ENCODE measurements at places on chromosomes 2 and 18. TPM values are rescaled to one million over a fixed set of nuclear protein-coding genes. Genes with fewer than 3 reads are reported as not detected.

Gene SCN9A
- 1.1 TPM for total RNA-seq

Gene GPR155
- 16.3 TPM for total RNA-seq

Gene TUBA4B
- total RNA-seq = not detected

Gene METTL4
- 7.7 TPM for total RNA-seq

Gene SLC5A7
- 0.12 TPM for total RNA-seq

Gene MALL
- total RNA-seq = 8.0 TPM

Gene ANKRD36
- total RNA-seq = 3.2 TPM

Gene SMAD2
- 88.1 TPM for total RNA-seq

Gene PECR
- 3.0 TPM for total RNA-seq

- DNase-seq = no peak
Observed at GRCh38 chr18:9787036-9787435, 78.9 kb downstream of the RAB31 start.

GRCh38 chr18:27235218-27235870, 50.2 kb upstream of the CHST9 start:
- DNase-seq = no peak

GRCh38 chr2:227447606-227448005, 24.4 kb upstream of the AGFG1 start:
- no peak for DNase-seq

GRCh38 chr2:45483997-45484396, 127.1 kb downstream of the SRBD1 start:
- no peak for DNase-seq

- DNase-seq = no peak
Observed at GRCh38 chr2:231243866-231244265, 45.4 kb downstream of the ARMC9 start.

- no peak for DNase-seq
Observed at GRCh38 chr2:1976112-1976511, 231.8 kb upstream of the PXDN start.

GRCh38 chr2:26174691-26175465, 2.0 kb downstream of the GAREM2 start:
- DNase-seq = peak; percentile 33

GRCh38 chr2:211981451-211981850, 557.2 kb downstream of the ERBB4 start:
- no peak for DNase-seq

DNA sequence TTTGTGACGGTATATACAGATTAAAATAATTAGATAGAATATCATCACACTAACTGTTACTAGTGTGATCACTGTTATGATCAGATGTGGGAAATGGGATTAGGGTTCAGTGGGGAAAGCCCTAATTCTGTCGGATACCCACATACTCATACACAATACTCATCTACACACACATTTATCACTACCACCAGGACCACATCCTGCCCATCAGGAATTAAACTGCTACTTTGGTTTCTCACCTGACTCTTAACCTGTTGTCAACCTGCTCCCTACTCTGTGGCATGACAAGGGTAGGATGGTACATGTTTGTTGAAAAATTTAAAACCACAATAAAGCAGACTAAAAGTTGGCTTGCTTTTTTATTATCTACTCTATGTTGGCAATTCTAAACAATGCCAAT, 24.8 kb upstream of the CYP26B1 start:
- DNase-seq = no peak

DNA sequence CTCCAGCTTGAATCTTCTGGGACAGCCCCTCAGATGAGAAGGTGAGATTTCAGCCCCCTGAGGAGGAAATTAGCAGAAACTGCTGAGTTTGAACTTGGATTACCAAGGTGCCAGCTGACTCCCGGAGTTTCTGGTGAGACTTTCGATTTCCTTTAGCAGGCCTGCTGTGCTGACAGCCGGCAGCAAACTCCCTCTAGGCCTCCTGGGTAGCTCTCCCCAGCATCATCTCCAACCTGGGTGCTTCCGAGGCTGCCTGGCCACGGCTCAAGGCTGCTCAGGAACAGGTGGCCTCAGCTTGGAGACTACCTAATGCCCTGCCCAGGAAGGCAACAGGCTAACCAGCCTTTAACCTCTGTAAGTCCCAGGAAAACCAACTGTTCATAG, 16.5 kb downstream of the SDC1 start:
- no peak for DNase-seq

DNA sequence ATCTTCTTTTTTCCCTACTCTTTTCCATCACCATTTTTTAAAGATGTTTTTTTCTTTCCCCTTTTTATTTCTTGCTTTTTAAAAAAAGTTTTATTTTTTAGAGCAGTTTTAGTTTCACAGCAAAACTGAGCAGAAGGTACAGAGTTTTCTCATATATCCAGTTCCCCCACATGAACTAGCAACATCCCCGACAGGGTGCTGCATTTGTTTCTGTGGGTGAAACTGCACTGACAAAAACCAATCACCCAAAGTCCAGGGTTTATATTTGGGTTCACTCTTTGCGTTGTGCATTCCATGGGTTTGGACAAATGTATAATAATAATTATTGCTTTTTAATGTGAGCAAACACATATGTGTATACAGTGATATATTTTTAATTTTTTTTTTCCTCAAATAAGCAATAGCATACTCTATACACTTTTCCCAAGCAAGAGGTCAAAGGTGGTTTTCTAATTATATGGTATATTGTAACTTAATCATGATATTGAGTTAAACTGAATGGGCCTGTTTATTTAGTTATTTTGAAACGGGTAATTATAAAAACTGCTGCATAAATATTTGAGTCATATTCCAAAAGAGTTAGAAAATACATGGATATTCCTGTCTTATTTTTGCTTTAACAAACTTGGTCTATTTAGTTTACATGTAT, 50.3 kb downstream of the NCK2 start:
- no peak for DNase-seq

- no peak for DNase-seq
Observed at GRCh38 chr18:41761333-41762018, 193.6 kb upstream of the PIK3C3 start.

DNA sequence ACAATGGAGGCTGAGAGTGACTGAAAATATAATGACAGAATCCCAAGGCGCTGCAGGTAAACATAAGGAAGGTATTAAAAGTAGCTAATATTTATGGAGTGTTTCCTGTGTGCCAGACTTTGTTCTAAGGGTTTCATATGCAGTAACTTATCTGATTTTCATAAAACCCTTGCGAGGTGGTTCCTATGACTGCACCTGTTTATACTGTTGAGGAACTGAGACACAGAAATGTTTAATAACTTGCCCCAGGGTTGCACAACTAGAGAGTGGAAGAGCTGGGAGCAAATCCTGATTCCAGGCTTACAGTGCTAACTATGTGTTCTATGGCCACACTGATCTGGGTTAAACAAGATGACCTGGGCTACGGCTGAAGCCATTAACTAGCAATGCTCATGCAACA, 2.4 kb downstream of the SP110 start:
- DNase-seq = no peak

DNA sequence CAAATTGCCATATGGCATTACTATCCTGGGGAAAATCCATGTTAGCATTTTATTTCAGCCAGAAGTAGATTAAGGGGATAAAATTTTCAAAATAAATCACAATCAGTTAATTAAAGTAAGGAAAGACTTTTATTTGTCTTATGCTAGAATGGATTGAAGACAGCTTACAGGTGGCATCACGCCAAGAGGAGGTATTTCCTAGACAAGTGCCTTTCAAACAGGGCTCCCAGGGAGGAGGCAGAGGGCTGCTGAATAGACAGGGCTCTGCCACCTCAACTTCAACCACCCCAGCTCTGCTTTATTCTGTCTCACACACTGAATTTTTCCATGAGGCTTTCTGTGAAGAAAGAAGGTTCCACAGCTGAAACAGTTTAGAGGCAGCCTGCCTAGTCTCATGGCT, 12.2 kb downstream of the CCDC68 start:
- DNase-seq = peak; percentile 31

- DNase-seq = no peak
Observed at GRCh38 chr18:58522132-58522531, 106.8 kb downstream of the ALPK2 start.

GRCh38 chr18:1846640-1847039, 724.7 kb downstream of the METTL4 start:
- no peak for DNase-seq

DNA sequence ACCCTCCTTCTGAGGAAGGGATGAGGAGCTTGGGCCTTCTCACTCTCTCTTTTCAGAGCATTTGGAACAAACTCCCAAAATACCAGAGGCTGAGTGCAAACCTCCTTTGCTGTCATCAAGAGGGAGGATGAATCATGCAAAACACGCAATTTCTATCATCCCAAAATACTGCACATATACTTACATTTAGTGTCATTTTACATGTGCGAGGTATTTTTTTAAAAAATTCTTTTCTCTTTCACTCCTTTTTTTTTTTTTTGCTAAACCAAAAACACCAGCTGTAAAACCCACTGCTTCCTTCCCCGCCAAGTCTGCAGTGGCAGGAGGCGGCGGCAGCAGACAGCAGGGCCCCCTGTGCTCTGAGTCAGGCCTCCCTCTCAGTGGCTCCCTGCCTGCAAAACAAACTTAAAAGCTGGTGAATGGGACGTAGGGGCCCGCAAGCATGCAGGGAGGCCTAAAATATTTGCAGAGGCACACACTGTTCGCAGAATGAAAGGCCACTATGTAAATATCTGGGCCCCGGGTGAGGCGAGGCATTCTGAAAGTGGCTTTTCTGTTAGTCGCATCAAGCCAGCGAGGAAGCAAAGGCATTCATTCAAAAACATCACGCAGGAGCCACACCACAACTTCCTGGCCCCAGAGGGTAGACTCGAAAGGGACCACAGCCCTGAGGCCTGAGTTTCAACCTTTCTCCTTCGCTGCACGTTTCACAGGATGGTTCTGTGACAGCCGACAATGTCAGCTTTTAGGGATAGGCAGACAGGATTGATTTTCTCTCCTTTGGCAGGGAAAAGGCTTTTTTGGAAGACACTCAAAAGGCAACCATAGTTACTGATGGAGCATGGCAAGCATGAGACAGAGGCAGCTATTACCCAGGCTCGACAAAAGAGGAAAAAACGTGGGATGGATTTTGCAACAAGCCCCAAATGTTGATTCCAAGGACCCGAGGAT, 73.4 kb downstream of the ACTR2 start:
- peak; percentile 71 for DNase-seq

DNA sequence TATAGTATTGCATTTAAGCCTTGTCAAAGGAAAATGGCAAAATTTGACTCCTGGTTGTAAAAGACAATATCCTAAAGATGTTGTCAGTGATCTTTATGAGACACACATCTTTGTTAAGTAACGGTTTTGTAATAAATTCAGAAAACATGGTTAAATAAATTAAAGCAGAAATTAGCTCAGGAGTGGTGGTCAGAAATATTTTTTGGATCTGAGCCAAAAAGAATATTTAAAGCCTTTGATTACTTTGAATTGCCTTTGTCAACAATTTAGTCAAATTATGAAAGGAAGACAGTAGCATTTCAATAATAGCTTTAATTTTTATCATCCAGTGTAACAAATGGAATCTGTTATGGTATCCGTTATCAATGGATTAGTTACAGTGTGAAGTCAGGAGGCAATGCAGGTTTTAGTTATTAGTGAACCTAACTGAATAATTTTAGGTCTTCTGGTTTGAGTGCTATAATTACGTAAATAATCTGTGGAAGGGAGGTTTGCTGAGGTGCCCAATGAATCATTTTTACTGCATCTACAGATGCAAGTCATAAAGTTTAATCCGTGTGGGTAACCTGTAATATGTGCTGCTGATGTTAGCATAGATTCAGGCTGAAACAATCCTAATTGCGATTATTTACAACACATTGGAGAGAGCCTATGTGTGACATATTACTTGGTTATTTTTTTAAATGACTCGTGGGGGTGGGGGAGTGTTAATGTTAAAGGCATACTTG, 42.7 kb downstream of the SMAD4 start:
- no peak for DNase-seq

- no peak for DNase-seq
Observed at GRCh38 chr2:68726100-68726499, 8.5 kb upstream of the ARHGAP25 start.

All from heart left ventricle (tissue), 16 donors.